Activated CD8-positive, alpha-beta memory T cell treated with anti-CD3 and anti-CD28 coated beads for 4 hours (primary cell): ENCODE measurements at places on chromosomes 5 and 9.

- DNase-seq = no peak
These were observed 87.5 kb upstream of the CDH9 start for GRCh38 chr5:27125856-27126255.

DNA sequence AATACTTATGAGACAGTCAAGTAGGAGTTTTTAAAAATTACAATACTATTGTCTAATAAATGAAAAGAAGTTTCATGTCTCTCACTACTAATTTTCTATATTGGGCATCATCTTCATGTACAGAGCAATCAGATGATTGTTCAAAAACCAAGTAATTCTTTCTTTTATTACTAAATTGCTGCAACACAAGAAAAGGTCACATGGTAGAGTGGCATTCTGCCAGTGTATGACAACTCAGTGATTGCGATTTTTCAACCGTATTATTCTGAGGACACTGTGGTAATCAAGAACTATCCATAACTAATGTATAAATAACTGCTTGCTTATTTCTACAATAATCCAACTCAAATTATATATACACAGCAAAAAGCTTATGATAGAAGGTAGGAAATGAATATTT lies 96.7 kb upstream of the GRHPR start:
- DNase-seq = no peak

DNA sequence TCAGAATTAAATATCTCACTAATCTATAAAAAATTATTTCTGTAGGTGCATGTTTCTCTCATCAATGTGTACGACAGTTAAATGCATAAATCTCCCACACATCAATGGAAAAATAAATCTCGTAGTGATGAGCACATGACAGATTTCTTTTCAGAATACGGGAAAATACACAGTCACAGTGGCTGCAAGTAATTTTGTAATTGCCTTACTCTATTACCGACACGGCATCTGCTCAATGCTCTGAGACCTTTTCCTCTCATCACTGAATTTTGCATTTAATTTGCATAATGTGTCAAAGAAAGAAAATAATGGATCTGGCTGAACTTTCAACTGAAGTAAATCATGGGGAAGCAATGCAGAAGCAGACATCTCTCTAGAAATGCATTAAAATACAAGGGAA lies 37.2 kb downstream of the PDE4D start:
- DNase-seq = no peak

- no peak for DNase-seq
These were observed 77.6 kb downstream of the INIP start for GRCh38 chr9:112640311-112640710.

GRCh38 chr9:25700430-25700829 lies 22.2 kb upstream of the TUSC1 start:
- DNase-seq = no peak

DNA sequence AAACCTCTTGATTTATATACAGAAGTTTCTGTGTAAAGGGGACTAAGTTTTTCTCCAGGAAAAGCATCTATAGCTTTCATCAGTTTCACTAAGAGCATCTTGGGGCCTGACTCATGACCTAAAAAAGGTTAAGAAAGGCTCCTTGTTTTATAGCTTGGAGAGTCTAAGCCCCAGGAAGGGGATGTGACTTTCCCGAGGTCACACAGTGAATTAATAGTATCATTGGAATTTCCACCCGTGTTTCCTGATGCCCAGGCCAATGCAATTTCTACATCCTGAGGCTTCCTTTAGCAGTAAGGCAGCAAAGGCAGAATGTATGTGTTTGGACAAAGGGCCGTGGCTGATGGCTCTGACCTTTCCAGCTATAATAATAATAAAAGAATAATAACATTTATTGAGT lies 8.6 kb downstream of the MORN5 start:
- no peak for DNase-seq

DNA sequence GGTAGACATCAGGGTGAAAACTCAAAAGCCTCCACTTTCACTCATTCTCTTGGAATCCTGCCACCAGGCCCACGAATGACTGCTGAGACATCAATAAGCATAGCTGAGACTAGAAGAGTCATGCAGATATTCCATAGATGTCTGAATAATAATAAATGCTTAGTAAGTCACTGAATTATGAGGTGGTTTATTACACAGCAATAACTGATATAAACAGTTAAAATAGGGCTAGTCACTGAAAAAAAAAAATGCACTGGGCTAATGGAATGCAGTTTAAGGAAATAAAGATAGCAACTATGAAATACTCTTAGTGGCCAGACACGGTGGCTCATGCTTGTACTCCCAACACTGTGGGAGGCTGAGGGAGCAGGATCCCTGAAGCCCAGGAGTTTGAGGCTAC lies 262.8 kb upstream of the CDH6 start:
- DNase-seq = no peak

DNA sequence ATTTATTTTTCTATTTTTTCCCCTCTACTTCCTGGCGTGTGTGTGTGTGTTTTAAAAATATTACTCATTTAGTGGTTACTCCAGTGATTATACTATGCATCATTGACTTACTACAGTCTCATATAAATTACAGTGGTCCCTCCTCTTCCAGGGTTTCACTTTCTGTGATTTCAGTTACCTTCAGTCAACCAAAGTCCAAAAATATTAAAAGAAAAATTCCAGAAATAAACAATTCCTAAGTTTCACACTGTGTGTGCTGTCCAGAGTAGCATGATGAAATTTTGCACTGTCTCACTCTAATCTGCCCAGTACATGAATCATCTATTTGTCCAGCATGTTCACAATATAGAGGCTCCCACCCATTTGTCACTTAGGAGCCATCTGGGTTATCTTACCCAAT lies 47.4 kb upstream of the CCDC112 start:
- no peak for DNase-seq

DNA sequence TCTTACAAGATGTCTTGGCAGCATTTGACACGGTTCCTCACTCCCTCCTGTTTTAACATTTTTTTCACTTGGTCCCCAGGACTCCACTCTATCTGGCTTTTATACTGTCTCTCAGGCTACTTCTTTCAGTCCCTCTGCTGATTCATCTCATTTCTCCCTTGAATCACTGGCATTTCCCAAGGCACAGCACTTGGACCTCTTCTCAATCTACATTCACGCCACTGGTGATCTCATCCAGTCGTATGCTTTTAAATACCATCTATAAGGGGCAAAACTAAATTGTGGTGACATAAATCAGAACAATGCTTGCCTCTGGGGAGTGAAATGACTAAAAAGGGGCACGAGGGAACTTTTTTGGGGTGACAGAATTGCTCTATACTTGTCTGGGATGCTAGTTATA lies 47.1 kb downstream of the MAPKAP1 start:
- no peak for DNase-seq

- no peak for DNase-seq
These were observed 69.5 kb upstream of the CKMT2 start for GRCh38 chr5:81163651-81164050.

GRCh38 chr9:113631137-113631765 lies 167.7 kb downstream of the RGS3 start:
- DNase-seq = no peak

DNA sequence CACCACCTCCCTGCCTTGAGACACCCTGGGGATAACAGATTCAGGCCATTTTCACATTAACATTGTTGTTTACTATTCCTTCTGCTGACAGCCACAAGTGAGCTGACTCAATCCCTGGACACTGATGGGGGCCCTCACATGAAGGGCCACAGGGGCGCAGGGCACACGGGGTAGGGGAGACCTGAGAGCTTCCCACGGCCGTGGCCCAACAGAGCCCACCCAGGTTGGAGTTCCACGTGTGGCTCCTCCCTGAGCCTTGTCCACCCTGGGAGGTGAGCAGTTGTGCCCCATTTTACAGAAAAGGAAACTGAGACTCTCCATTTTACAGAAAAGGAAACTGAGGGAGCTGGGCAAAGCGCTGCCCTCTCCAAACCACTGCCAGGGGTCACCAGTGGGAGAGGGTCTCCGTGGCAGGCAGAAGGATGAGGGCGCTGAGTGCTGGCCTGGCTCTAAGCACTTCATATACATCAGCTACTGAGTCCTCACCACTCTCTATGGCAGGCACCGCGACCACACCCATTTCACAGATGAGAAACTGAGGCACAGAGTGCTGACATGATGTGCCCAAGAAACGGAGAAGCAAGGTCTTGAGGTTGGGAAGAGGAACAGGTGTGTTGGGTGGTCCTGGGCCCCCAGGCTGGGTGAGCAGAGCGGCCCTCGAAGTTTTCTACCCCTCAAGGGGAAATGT lies 2.3 kb downstream of the NINJ1 start:
- DNase-seq = no peak

- no peak for DNase-seq
These were observed 945.2 kb upstream of the C9orf72 start for GRCh38 chr9:28518439-28518838.

DNA sequence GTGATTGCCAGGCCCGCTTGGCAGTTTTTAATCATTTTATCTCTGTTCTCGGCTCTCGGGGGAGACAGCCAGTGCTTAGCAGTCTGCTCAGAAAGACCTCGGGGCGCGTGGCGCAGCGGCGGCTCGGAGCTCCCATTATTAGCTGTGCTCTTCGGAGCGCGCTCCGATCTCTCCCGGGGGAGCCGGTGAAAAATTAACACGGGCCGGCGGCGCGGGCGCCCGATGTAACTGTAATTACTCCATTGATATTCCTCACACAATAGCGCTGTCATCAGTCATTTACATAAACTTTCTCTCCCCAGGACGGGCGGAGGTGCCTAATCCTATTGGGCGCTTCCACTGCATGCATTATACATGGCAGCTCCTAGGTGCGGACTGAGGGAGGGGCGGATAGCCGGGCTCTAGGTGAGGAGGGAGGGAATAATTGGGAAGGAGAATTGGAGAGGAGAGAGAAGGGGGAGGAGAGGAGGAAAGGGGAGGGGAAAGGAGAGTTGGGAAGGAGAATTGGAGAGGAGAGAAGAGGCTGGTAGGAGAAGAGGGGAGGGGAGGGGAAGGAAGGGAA lies 24.9 kb downstream of the LMX1B start:
- DNase-seq = no peak

DNA sequence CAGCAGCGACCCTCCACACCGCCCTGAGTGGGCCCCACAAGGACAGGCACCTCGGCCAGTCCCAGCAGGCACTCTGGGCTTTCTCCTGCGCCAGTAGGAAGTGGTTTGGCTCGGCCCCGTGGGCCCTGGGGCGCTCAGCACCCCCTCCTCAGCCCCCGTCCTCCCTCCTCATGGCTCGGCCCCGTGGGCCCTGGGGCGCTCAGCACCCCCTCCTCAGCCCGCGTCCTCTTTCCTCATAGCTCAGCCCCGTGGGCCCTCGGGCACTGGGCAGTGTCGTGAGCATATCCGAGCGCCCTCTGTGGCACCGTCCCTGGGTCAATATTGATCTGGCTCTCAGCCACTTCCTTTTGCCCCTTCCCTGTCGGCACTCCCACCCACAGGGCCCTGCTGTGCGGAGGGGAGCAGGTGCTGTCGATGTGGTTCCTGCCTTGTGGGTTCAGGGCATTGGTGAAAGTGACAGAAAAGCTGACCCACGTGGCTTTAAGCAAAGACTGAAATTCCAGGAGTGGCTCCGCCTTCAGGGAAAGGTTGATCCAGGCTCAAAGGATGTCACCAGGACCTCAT lies 5.5 kb upstream of the SCGB3A1 start:
- DNase-seq = no peak

- no peak for DNase-seq
These were observed 101.2 kb downstream of the NMUR2 start for GRCh38 chr5:152303841-152304240.

DNA sequence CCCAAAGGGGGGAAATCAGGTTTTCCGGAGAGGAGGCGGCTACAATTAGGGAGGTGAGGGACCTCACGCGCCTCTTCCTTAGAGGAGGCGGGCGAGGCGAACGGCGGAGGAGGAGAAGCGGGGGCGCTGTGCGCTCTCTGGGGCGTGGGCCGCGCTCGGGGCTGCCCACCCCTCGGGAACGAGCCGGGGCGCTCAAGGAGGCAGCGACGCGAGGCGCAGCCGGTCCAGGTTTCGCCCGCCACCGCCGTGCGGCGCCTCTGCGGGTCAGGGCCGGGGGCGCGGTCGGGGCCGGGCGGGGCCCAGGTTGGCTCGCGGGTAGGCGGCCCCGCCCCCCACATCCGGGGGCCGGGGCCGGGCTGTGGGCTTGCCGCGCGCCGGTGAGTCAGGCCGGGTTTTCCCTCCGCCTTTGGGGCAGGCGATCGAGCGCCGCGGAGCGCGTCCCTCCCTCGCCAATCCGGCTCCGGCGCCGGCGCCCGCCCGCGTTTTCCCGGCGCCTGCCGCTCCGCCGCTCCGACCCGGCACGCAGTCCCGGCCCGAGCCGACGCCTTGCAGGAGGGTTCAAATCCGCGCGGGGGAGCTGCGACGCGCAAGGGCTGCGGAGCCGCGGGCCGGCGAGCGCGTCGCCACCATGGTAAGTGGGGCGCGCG lies at the start of gene N4BP3:
N4BP3 (plus strand) TSS at position 392 of the 647 bp plus-strand sequence. CDS start 6,052 bp downstream, outside the sequence.
- peak; percentile 65 for DNase-seq

- DNase-seq = no peak
These were observed 204.1 kb downstream of the ELAVL2 start for GRCh38 chr9:23621924-23622323.

- no peak for DNase-seq
These were observed 11.5 kb upstream of the SPATA24 start for GRCh38 chr5:139415221-139415861.
